Foreskin fibroblast (primary cell): ENCODE measurements at places on chromosomes 13 and 19.

DNA sequence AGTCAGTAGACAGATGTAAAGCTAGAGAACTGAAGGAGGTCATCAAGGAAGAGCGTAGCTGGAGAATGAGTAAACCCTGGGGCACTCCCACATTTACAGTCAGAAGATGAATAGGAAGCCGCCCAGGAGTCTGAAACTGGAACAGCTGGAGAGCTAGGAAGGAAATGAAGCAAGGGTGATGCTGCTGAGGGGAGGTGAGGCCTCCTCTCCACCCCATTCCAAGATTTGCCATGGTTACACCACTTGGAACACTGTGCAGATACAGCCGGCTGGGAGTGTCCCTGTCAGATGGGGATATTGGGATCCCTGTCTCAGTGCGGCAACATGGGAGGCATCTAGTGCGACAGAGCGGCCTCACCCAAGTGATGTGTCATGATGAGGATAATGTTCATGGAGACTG, 51.8 kb upstream of the GPI start:
- peak; percentile 59 for DNase-seq

DNA sequence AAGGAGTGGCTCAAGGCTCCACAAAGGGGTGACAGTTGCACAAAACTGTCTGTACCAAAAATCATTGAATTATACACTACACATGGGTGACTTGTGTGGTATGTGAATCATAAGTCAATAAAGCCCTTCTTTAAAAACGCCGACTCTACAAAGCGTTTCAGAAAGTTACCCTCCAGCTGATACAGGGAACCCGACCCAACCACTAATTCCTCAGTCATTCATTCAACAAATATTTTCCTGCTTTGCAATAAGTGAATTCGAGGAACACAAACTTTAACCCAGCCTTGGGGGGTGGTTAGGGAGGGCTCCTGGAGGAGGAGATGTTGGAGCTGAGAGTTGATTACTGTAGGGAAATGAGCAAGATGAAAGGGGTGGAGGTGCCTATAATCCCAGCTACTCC, 32.0 kb downstream of the LTBP4 start:
- peak; percentile 66 for DNase-seq

DNA sequence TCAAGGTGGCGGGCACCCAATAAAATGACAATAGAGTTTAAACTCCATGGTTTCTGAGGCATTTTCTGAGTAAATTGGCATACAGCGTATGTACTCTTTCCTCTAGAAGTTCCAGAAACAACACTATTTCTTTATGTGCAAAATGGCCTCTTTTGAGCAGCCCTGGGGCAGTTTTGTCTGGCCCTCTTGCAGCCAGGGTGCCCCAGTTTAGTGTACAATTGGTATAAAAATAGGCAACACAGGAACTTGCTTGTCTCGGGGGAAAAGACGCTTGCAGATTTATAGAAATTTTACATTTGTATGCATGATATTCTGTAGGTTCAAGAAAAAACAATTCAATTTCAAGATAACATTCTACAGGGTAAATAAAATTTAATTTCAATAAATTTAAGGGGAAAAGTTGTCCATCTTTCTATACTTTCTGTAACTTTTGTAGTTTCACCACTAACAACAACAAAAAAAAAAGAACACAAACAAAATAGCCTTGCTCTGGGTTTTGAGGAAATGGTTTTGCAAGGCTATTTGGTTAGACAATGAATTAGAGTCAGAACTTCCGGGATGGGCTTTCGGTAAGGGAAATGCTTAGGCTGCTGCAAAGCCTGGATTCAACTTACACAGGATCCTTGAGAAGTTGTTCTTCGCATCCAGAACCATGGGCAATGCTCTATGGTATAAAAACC, 45.3 kb downstream of the LRCH1 start:
- no peak for DNase-seq

DNA sequence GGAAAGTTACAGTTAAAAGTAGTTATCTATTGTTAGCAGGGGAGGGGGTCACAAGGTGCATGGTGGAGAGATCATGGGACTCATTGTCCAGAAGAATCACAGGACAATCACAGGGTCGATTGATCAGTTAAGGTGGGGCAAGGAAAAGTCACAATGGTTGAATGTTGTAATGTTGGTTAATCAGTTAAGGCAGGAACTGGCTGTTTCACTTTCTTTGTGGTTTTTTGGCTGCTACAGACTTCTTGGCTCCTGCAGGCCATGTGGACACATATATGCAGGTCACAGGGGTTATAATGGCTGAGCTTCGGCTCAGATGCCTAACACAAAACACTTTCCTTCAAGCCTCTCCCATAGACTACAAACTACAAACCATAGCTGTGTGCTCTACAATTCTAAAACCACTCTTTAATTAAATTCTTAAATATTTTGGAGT, 6.9 kb upstream of the ZNF431 start:
- DNase-seq = no peak

DNA sequence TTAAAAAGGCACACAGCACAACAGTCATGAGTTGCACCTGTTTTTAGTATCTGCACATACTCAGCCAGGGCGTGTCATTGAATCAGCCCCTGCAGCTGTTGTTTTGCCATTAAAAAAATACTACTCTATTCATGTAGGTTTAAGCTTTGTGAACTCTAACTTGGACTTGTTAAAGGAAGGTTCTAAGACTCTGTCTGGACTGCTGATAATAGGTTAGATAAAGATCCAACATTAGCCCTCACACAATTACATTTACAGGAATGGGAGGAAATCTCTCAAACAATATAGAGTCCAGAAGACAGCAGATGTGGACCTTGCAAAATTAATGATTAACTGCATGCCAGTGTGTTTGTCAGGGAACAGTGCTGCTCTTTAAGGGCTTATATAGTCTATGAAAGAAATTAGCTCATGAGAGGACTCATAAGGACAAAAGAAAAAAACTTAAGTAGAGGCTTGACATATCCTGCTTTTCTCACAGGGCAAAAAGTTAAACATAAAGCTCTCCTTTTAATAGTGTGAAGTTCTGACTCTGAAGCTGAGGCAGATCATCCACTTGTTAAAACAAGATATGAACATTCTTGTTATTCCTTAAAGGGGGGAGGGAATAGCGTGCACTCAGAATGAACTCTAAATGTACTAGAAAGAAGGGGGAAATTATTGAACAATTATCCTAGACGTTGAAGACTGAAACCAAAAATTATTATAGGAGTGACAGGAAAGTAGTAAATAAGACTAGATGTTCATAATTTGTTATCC, 243.6 kb downstream of the NDFIP2 start:
- DNase-seq = no peak
